ENCODE measurements at places on chromosomes 11 and 22.
A peak's percentile ranks its signal among the peaks of the same experiment; 100 is the strongest.

GRCh38 chr11:36333897-36334296, 37.8 kb downstream of the PRR5L start:
- DNase-seq: peak; percentile 87

- peak; percentile 73 for DNase-seq
Observed at GRCh38 chr22:19448076-19448607, 631 bp upstream of the C22orf39 start.

GRCh38 chr22:48340727-48341709, 1486.7 kb downstream of the BRD1 start:
- DNase-seq: no peak

DNA sequence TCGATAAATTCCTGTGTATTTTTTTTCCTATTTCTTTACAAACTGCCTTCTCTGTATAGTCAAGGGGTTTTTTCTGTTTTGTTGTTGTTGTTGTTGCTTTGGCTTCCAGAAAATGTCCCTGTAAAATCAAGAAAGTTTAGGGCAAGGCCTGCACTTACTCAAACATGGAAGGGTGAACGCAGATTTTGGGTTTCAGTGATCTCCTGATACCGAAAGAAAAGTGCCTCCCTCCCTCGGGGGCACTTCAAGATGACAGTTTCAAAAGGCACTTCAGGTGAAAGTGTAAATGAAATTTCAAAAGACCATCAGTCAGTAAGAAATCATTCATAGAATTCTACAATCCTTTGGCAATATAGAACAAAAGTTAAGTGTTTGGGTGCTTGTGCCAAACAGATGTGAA, 43.4 kb upstream of the TMPRSS4 start:
- no peak for DNase-seq

- peak; percentile 35 for DNase-seq
Observed at GRCh38 chr11:11789735-11790369, 51.9 kb upstream of the USP47 start.

GRCh38 chr22:50602338-50602700, 1.7 kb downstream of the MAPK8IP2 start:
- DNase-seq: no peak

- DNase-seq: no peak
Observed at GRCh38 chr22:22038178-22038880, 55.7 kb upstream of the TOP3B start.

DNA sequence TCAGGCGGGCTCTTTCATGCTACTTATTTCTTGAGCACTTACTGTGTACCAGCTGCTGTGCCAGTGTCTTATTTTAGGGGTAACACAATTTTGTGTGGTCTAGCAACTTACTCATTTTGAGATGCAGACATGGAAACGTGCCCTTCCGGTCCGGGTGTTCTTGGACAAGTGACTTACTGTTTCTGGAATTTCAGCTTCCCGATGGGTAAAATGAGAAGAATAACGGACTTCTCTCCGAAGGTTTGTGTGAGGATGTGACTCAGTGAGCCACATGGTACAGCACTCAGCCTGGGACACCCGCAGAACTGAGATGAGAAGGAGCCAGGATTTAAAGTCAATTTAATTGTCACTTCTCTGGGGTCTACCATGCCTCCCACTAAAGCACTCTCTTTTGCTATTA, 114.5 kb upstream of the SYT13 start:
- DNase-seq: peak; percentile 42
